ENCODE measurements at places on chromosomes 13 and 19.
A peak's percentile ranks its signal among the peaks of the same experiment; 100 is the strongest.

- peak; percentile 71 for DNase-seq
These were observed 1.7 kb downstream of the ELL start for GRCh38 chr19:18519962-18520847.

GRCh38 chr19:17748884-17749638 lies 2.2 kb upstream of the FCHO1 start:
- DNase-seq: no peak

DNA sequence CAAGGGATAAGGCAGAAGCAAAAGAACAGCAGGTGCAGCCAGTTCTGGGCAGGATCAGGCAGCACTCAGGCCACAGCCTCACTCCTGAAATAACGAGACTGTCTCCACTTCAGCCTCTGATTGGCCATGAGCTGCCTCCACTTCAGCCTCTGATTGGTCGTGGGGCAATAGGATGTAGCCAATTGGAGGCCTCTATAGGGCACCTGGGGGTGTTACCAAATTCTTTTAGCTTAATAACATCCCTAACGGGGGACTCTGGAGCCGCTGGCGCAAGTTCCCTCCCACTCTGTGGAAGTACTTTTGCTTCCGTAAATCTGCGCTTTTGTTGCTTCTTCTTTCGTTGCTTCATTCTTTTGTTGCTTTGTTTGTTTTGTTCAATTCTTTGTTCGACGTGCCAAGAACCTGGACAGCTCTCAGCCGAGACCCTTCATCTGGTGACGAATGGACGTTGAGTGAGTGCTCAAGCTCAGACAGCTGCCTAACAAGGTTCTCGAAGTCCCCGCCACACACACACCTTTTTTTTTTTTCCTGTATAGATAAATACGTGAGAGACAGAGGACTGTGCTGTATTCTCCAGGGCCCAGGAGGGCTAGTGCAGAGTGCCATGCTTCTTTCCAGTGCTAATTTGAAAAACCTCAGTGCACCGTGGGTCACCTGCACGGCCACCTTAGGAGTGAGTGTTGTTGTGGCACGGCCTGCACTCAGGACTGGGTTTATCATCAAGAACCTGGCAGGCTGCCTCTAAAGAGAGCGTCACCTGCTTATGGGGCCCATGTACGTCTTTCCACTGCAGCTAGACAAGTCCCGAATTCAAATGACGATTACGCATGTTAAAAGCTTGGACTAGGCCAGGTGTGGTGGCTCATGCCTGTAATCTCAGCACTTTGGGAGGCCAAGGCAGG lies 32.0 kb upstream of the TUBGCP3 start:
- peak; percentile 31 for DNase-seq

DNA sequence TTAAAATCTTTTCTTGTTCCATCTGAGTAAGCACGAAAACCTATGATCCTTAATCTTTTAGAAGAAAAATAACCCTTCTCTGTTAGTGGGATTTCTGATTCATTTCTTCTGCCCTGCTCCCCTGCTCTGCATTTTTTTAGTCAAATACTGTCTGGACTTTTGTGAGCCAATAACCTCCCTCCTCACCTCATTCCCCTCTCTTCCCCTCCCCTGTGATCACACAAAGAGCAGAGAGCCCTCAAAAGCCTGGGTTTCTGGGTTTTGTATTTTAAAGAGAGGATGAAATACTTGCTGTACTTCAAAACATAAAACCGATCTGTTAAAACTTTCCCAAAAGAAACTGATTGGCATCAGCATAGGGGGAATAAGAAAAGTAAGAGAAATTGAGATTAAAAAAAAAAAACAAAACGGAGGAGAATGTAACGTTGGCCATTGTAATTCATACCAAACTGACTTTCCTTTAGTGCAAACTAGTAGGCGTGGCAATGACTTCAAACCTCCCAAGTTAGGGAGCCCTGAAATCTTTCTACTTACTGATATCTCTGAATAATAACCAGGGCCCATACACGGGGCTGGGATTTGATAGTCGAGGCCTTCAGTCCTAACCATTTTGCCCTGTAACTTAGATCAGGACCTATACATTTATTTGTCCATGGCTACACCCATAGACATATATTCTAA lies 232.9 kb downstream of the TM9SF2 start:
- no peak for DNase-seq

All from NB4 (cell line).